ENCODE measurements at places on chromosomes 5 and 9.

DNA sequence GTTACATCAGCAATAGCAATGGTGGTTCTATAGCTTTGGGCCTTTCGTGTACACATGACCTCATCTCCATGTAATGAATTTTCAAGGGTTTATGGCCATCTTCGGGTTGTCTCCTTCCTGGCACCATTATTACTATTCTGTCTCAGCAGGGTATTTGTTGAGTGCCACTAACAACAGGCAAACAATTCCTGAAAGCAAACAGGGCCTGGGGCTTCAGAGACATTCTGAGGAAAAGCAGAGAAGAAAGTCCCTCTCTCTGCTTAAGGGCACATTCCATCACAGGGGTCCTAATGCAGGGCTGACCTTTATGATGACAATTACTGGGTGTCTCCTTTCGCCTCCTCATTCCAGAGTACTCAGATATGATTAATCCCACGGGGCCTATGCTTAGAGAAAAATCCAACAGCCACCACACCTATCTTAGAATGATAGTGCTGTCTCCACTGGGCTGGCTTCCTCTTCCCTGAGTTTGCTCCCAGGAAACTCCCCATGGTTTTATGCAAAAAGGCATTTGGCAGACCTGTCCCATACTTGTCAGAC, 540.2 kb upstream of the ZNF462 start:
- no peak for DNase-seq

DNA sequence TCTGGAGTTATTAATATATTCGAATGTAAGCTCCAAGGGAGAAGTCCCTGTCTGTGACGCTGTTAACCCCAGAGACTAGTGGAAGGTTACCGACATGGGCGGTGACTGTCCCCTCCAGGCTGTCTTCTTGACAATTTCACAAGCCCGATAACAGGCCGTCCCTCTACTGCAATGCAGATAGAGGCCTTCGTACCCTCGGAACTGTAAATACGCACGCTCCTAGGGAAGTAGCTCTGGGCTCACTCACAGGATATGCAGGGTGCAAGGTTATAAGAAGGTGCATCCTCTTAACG, 680 bp upstream of the RFK start:
- no peak for DNase-seq

GRCh38 chr5:143413958-143414669, 10.6 kb upstream of the NR3C1 start:
- DNase-seq, result peak; percentile 64

GRCh38 chr9:3367185-3367584, 158.6 kb downstream of the RFX3 start:
- no peak for DNase-seq

GRCh38 chr5:132907161-132907560, 33.7 kb downstream of the LEAP2 start:
- no peak for DNase-seq

DNA sequence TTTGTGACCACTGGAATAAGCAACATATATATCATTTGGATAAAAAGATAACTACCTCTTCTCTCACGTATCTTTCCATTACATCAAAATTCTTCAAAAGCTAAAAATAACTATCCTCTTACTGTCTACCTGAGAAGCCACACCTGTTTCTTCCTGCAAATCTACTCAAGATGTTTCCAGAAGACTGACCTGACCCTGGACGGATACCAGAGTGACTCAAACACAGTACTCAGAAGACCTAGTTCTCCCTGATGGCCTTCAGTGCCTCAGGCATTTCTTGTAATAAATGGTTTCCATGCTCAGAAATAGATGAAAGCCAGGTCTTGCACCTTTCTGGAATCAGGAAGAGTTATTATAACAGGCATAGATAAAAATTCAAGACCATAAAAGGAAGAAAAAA, 245.9 kb upstream of the PIK3R1 start:
- DNase-seq, result no peak

- no peak for DNase-seq
These were observed 353.7 kb downstream of the CSNK1G3 start for GRCh38 chr5:123865641-123866040.

GRCh38 chr9:105297442-105298075, 53.1 kb downstream of the SLC44A1 start:
- DNase-seq, result no peak

DNA sequence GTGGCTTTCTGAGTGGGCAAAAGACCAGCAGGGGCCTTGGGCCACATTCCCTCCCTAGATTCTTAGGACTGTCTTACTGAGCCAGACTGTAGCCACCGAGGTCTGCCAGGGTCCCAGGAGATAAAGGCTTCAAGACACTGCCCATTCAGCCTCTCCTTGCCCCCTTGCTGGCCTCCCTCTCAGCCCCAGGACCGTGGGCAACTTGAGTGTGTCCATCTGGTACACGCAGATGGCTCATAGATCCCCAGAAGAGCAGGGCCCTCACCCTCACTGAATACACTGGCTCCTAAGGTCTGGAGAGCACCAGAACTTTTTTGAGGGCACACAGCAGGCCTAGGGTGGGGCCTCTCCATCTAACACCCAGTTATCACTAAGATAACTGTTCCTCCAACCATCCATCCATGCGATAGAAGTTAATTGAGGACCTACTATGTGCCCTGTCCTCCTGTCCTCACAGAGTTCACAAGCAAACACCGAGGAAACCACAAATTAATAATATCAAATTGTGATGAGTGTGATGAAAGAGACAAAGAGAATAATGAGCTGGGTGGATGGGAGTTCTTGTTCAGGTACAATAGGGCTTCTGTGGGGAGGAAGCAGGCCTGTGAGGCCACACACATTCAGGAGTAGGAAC, 4.9 kb upstream of the PDGFRB start:
- DNase-seq, result no peak

DNA sequence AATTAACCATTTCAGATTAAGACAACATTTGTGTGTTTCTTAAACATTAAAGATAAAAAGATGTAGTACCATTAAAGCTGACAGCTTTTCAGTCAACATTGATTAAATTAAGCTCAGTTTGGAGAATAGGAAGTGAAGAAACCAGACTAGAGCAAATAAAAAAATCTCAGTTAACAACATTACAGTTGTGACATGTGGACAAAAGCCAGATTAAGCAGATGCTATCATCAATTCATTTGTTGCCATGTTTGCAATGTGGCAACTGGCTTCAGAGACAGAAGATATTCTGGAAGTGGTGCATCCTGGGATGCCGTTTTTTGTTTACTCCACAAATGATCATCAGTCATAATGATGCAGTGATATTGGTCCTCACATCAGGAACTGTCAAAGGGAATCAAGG, 70.3 kb upstream of the CNTLN start:
- DNase-seq, result peak; percentile 25

DNA sequence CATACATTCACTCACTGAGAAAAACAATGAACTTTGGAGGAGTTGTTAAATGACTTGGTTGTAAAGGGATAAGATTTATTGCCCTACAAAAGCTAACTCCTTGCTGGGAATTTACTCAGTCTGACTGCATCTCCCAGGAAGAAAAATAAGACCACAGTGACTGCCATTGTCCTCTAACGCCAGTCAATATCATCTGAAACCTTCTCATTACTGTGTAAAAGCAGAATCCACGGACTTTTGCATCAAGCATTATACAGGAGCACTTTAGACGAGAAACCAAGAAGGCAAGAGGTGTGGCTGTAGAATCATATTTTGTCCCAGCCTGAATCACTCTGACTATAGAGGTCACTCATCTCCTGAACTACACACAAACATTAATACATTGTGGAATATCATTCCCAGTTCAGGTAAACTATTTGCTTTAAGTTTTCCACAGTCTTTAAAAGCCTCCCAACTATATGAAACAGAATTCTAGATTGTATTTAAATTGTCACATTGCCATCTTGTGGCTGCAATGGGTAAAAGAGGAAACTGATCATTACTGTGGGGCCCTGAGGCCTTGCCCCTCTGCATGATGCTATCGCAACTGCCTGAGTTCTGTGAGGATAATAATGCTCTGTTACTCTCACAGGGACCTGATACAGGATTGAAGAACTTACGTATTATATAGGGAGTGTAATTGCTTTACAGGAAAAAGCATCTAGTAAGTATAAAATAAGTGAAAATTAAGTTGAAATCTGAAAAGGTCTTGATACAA, 142.9 kb downstream of the SLCO4C1 start:
- DNase-seq, result no peak

DNA sequence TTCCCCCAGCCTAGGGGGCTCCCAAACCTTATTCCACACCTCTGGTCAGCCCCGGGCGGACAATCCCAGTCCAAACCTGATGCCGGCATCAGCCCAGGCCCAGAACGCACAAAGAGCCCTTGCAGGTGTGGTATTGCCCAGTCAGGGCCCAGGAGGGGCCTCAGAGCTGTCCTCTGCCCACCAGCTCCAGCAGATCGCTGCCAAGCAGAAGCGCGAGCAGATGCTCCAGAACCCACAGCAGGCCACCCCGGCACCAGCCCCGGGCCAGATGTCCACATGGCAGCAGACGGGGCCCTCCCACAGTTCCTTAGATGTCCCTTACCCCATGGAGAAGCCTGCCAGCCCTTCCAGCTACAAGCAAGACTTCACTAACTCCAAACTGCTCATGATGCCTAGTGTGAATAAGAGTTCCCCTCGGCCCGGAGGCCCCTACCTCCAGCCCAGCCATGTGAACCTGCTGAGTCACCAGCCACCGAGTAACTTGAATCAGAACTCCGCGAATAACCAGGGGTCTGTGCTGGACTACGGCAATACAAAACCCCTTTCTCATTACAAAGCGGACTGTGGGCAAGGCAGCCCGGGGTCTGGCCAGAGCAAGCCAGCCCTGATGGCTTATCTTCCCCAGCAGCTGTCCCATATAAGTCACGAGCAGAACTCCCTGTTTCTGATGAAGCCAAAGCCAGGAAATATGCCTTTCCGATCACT, 27.6 kb upstream of the LTC4S start:
- peak; percentile 49 for DNase-seq

- DNase-seq, result no peak
These were observed 221.2 kb downstream of the TLE1 start for GRCh38 chr9:81468084-81468595.

All from myocyte (in vitro differentiated cells).